ENCODE measurements at places on chromosomes 13 and 19.

GRCh38 chr19:6062274-6062673 is 48.0 kb downstream of the RFX2 start:
- DNase-seq, result no peak

DNA sequence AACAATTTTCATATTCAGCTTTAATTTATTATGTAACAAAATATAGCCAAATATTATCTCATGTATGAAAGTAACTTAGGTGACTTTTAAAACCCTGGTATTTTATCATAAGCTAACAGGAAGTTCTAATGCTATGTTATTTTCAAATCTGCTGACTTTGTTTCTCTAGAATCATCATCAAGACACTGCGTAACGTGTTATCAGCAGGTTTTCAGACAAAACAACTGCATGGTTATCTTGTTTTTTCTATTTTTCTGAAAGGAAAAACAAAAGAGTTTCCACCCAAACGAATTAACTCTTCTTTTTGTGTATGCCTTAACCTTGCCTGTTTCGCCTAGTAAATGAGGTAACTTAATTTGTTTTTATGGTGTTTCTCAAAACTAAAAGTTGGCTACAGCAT is 156.3 kb downstream of the TBC1D4 start:
- no peak for DNase-seq

DNA sequence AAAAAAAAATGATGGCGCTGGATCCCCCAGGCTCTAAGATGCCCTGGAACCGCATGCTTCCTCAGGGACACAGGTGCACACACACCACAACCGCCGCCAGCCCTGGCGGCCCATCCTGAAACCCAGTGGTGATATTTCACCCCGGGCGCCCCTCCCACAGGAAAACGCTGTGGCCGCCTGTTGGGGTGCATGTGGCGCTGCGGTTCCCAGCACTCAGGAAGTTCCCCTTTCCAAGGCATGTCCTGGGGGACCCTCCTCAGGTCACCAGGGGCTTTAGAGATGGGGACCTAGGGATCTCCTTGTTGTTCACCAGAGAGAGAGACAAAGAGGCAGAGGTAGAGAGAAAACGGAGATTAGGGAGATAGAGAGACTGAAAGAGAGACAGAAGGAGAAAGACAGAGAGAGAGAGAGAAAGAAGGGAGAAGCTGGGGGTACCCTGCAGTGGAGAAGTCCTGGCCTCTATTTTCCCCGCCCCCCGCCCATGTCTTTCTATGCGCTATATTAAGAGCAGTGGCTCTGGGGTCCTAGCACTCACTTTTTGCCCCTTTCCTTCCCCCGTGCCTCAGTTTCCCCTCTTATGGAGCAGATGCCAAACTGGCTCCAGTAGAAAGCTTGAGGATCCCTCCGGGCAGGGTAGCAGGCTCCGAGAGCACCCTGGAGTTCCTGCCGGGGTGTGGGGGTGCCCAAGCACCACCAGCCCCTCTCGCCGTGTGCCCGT is 2.3 kb downstream of the ADGRE2 start:
- DNase-seq, result no peak

GRCh38 chr13:35448465-35448864 is 28.0 kb downstream of the MAB21L1 start:
- no peak for DNase-seq

- no peak for DNase-seq
Observed at GRCh38 chr19:42247640-42248199, 5.3 kb upstream of the GSK3A start.

DNA sequence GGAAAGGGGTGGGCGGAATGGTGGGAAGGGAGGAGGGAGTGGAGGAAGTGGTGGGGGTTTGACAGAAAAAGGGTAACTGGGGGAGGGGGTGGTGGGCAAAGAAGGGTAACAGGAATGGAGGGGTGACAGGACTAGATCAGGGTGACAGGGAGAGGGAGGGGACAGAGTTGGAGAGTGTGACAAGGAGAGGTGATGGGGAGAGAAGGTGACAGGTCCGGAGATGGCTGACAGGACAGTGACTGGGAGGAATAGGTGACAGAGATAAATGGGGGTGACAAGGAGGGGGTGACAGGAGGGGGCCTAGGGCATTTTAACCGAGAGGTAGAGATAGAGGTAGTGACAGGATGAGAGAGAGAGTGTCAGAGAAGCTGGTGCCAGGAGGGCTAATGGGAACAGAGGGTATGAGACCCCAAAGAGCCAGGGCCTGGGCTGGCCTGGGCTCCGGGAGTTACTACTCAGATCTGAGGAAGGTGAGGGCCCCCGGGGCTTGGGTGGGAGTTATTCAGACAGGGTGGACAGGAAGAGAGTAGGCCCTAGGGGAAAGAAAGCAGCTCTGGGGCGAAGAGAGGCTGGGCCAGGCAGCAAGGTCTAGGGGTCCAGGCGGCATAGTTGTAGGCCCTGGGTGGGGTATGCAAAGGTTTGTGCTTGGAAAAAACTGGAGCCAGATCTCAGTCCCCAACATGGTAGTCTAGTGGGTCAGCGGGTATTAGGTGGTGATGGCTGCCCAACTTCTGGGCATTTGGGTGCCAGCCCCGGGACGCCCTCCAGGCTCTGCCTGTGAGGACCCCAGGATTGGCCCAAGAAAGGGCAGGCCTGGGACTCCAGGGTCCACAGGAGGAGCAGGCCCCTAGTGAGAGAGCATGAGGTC is 660 bp downstream of the CIC start:
- DNase-seq, result no peak

DNA sequence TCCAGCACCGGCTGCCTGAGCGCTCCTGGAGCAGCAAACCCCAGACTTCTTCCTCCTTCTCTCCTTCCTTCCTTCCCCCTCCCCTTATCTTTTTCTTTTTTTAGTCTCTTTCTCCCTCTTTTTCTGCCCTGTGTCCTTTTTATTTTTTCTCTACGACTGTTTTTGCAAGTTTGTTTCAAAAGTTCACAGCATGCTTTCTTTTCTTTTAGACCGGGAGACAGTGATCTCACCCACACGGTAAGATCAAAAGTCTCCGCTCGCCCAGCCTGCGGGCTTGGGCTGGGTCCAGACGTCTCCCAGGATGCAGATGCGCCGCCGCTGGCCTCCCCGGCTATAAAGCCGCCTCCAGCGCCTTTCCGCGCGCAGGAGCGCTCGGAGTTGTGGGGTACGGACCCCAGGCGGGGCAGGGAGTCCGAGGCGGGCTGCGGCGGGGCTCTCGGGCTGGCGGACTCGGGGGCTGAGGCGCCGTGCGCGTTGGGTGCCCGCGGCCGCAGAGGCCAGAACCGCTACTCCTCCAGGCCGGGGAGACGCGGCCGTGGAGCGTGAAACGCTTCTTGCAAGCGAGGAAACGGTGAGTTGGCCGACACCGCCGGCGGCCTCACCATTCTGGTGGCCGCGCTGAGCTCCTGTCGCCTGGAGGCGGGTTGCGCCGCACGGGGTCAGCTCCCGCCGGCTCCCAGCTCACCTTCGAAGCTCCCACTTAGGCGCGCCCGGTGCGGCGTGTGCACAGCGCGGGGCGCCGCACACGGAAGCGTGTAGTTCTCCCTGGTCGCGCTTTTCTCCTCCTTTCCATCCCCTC is 2.0 kb upstream of the TSHZ3 start:
- no peak for DNase-seq

DNA sequence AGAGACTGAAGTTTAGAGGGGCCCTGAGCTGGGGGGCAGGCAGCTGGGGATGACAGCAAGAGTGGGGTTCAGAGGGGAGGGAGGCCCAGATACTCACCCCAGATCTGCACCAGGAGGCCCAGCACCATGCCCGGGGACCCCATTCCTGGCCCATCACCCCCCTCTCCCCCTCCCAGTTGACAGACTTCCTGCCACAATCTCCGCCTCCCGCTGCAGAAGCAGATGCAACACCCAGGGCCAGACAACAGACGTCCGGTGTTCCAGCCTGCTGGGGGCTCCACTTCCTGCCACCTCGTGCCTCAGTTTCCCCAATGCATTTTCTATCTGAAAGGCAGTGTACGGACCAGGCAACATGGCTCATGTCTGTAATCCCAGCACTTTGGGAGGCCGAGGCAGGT is at the start of gene TMIGD2:
TSS of gene TMIGD2 (minus strand) at position 147 of the 398 bp plus-strand sequence. CDS start at position 143, 4 bp downstream.
- no peak for DNase-seq

DNA sequence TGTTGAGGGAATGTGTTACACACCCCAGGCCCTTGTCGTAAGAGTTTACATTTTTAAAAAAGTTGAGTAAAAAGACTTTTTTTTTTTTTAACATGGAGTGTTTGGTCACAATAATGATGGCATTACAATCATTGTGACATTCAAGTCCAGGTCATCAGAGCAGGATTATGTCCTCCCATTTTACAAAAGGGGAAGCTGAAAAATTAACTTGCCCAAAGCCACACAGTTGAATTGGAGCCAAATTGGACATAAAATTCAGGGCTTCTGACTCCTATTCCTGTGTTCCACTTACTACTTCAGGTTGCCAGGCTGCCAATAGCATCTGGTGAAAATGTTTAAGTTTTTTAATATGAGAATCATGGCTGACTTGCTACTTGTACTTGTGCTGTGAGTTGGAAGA is 49.3 kb downstream of the DLEU7 start:
- no peak for DNase-seq

DNA sequence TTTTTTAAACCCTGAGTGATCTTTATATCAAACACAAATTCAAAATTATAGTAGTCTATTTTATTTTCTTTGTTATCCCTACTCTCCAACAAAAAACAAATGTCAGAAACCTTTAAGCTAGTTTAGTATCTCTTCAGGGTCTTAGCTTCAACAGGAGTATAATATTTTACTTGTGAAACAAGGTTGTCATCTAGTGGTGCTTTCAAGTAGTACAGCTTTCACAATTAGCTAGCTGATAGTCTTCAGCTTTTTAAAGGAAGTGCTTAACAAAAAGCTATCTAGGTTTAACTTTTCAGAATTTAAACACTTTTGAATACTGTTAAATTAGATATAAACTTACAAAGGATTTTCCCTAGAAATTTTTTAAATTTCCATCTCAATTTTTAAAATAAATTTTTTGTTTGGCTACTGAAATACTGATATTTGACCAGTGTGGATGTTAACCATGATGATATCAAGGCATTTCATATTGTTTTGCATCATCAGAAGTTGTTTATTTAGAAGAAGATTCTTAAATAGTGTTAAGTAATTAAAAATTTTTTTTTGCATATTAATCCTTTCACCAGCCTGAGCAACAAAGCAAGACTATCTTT is 34.2 kb downstream of the TDRD3 start:
- peak; percentile 17 for DNase-seq

GRCh38 chr19:33374236-33374714 is 766 bp downstream of the CEBPG start:
- DNase-seq, result no peak

DNA sequence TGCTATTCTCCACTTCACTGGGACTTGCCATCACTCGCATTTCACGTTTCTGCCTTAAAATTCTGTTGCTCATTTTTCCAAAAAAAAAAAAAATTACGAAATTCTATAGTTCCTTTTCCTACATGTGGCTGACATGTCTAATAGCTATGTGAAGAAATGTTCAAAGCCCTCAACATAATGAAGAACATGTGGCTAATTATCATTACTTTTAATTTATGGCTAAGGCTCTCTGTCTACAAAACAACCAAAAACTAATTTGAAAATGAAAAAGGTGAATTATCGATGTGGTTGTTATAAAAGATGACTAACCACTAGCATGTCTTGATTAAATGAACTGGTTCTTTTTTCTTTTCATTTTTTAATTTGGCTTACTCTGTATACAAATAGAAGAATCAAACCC is 940.0 kb downstream of the EFNB2 start:
- no peak for DNase-seq

DNA sequence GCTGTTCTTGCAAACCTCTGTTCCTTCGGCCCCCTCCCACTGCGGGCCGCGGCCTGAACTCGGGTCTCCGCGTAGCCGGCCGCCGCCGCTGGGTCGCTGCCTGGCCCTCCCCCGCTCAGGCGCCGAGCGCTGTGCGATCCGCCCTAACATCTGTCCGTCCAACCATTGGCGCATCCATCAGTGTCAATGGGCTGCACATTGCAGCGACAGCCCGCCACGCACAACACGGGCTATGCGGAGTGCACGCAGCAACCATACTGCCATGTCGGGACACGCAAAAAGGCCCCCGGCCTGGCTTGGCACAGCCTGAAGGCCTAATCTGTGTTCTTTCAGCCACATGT is 2.6 kb upstream of the TSHZ3 start:
- no peak for DNase-seq

DNA sequence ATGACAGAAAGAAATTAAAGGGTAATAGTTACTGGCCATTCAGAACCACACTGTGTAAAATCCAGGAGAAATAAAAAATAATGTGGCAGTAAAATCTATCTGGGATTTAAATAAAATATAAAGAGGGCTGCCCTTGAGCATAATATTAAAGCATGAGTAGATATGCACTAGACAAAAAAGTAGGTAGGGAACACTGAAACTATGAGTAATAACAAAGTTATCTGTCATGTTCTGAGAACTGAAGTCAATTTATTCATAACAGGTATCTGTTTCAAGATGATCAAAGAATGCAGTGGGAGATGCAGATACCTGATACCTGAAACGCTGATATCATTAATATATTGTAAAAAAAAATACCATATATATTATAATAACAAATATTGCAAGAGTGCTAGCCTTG is 1672.0 kb downstream of the SLITRK5 start:
- DNase-seq, result no peak

- no peak for DNase-seq
Observed at GRCh38 chr13:49494645-49495044, 1.1 kb upstream of the PHF11 start.
